ENCODE measurements at places on chromosomes 1 and 21. TPM values are rescaled to one million over a fixed set of nuclear protein-coding genes. Genes with fewer than 3 reads are reported as not detected.

The KRTAP13-2 gene
- not detected for total RNA-seq

The KRTAP21-2 gene
- total RNA-seq, result not detected

The TTLL7 gene
- 2.6 TPM for total RNA-seq

The TSSK3 gene
- not detected for total RNA-seq

The NBPF14 gene
- total RNA-seq, result 17.9 TPM

The LIX1L gene
- total RNA-seq, result 12.0 TPM

The CHAF1B gene
- 10.5 TPM for total RNA-seq

The GJC2 gene
- total RNA-seq, result 0.66 TPM

The LRRC39 gene
- total RNA-seq, result 0.20 TPM

The PLXNA2 gene
- 0.90 TPM for total RNA-seq

The SYT14 gene
- total RNA-seq, result not detected

The HSD3B2 gene
- not detected for total RNA-seq

The ADAMTS5 gene
- not detected for total RNA-seq

The PAQR6 gene
- 3.4 TPM for total RNA-seq

The RGS8 gene
- not detected for total RNA-seq

The OPRD1 gene
- 0.08 TPM for total RNA-seq

The EVA1C gene
- 44.3 TPM for total RNA-seq

The GJA4 gene
- total RNA-seq, result not detected
